ENCODE measurements at places on chromosomes 1 and 21.

- no peak for DNase-seq
Observed at GRCh38 chr1:245085508-245086095, 69.2 kb upstream of the KIF26B start.

DNA sequence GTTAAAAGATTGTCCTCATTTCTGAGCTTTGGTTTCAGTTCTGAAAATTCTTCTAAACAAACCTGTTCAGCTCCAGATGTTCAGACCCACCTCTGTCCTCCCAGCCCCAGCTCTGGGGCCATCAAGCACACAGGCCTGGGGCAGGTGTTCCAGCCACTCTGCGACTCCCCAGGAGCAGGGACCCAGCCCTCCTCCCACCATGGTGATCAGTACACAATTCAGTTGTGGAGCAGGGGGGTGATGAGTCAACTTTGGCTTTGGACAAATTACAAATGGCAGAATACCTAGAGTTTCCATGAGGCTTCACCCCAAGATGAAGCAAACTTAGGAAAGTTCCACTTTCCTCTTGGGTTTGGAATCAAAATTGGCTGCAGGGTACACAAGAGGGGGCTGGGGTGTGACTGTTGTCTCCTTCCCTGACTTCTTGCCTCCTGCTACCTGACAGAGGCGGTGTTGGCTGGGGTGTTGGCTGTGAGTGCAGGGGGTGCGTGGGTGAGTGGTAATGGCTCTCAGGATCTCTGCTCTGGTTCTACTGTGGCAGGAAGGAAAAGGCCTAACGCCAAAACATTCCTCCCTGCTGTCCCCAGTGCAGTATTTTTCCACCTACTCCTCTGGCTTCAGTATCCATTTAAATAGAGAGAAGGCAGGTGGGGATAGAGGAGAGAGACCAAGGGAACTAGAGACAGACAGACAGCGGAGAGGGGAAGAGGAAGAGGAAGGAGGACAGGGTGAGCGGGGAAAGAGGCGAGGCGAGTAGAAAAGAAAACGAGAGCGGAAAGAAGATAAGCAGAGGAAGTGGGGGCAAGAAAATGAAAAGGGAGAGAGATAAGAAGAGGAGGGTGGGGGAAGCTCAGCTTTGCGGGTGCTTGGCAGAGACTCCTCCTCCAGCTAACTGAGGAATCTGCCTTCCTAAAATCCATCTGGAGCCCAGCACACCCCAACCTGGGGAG lies 20.6 kb upstream of the LRRN2 start:
- no peak for DNase-seq

DNA sequence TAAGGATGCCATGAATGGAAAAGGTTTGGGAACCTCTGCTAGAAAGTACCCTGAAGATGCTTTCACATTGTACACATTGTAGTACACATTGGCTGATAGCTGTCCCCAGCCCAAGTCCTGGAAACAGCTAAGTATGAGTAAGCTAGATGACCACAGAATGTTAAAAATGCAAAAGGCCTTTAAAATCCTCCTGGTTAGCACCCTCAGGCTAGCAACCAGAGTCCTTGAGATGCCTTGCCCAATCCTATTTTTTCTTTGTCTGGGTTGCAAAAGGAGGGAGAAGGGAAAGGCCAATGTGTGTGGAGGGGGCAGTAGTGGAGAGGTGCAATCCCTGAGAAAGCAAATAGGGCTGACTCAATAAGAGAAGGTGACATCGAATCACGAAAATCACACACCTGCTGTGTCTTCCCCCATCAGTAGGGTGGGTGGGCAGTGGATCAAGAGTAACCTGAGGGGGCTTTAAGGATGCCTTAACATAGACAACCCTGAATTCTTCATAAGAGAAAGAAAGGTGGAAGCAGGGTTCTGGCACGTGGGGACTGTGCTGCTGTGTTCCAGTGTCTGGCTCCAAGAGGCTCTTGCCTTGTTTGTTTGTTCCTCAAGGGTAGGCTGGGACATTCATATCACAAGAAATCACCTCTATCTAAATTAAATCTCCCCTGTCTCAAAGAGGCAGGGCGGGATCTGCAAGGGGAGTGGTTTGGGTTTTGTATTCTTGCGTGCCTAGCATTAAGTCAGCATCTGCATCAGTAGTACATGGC lies 266.2 kb upstream of the PLXNA2 start:
- DNase-seq = no peak

DNA sequence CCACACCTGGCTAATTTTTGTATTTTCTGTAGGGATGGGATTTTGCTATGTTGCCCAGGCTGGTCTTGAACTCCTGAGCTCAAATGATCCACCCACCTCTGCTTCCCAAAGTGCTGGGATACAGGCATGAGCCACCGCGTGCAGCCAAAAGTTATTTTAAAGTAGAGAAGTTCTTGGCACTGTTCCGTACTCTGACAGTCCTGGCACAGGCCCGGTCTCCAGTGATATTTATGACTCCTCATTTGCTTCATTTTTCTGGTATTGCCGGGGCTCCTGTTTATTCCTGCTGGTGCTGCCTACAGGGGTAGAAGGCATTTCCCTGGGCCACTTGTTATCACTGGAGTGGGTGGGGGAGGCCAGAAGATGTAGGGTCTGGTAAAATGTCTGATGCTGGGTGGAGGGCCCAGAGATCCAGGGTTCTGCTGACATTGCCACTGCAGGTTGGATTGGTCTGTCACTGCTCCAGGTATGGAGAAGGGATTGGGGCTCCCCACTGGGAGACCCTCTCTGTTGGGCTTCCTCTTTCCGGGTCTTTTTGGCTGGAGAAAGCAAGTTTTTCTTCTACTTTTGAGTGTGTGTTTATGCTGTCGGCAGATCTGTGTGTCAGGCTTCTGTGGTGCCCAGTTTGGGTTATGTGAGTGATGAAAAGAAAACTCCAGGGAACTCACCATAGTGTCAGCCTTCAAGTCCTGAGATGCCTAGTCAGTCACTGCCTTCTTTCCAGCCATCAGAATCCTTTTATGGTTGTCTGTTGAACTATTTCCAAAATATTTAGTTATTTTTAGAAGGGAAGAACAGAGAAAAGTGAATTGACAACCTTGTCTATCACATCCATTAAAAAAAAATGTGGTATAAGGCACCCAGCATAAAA lies 4.5 kb downstream of the MROH7 start:
- no peak for DNase-seq

GRCh38 chr1:168643152-168643551 lies 66.7 kb downstream of the XCL1 start:
- no peak for DNase-seq

GRCh38 chr1:185473186-185473585 lies 156.1 kb upstream of the IVNS1ABP start:
- no peak for DNase-seq
